ENCODE measurements at places on chromosomes 11 and 22.

GRCh38 chr11:131907371-131907770, 537.0 kb downstream of the NTM start:
- DNase-seq: no peak

- DNase-seq: no peak
Observed at GRCh38 chr11:1197886-1198560, 24.8 kb upstream of the MUC5B start.

- DNase-seq: no peak
Observed at GRCh38 chr11:100460426-100460825, 226.7 kb upstream of the ARHGAP42 start.

DNA sequence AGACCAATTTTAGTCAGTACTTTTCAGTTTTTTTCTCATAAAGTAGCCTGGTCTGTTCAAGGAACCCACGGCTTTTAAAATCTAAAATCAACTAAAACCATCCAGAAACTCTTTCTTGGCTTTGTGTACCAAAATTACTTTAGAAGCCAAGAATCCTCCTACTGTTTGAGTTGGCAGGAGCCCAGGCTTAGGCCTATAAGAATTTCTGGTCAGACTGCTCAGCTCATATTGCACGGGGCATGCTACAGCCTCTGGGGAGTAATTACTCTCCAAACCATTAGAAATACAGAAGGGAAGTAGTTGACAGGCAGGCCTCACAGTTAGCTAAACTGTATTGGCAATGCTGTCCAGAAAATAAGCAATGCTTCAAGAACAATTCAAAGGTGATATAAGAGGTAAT, 1862.9 kb upstream of the RAG2 start:
- no peak for DNase-seq

DNA sequence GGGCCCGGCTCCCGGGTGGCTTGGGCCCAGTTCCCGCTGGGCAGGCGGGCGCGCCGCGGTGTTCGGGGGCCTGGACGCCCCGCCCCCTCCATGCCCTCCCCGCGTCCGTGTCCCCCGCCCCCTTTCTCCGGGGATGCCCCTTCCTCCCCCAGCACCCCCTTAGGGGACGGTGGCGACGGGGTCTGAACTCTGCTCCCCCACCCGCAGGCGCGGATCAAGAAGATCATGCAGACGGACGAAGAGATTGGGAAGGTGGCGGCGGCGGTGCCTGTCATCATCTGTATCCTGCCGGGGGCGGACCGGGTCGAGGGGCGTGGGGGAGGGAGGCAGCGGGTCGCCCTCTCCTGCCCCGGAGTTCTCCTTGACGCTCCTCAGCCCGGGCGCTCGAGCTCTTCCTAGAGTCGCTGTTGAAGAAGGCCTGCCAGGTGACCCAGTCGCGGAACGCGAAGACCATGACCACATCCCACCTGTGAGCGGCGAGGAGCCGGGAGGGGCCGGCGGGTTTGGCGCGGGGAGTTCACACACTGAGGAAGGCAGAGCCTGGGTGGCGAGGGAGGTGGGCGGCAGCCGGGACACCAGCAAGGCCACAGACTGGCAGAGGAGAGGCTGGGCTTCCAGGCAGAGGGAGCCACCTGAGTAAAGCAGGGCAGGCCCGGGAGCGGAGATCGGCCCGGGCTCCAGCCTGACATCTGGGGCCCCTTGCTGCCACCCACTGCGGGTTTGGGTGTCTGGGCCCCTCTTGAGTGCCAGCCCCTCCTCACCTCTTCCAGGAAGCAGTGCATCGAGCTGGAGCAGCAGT, 546 bp downstream of the DRAP1 start:
- DNase-seq: peak; percentile 33

DNA sequence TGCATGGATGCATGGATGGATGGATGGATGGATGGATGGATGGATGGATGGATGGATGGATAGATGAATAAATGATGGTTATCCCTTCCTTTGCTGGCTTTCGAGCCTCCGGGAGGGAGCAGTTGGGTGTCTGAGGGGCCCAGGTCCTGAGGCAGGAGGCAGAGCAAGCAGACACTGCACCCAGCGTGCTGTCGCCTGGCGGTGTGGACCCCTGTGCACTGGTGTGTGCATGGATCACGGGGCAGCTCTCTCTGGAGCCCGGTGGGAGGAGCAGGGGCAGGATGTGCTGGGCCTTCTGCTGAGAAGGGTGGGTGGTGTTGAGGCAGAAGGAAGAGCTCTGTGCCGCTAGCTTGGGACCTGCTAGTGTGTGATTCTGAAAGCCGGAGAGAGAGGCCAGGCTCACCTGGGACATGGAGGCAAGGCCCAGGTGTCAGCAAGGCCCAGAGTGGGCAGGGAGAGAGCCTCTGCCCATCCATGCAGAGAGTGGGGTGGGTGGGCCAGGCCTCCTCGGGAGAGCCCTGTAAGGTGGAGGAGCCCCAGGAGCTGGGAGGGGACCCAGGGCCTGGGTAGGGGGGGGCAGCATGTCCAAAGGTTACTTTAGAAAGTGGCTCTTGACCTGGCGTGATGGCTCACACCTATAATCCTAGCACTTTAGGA, 254.4 kb downstream of the BRD1 start:
- DNase-seq: no peak

DNA sequence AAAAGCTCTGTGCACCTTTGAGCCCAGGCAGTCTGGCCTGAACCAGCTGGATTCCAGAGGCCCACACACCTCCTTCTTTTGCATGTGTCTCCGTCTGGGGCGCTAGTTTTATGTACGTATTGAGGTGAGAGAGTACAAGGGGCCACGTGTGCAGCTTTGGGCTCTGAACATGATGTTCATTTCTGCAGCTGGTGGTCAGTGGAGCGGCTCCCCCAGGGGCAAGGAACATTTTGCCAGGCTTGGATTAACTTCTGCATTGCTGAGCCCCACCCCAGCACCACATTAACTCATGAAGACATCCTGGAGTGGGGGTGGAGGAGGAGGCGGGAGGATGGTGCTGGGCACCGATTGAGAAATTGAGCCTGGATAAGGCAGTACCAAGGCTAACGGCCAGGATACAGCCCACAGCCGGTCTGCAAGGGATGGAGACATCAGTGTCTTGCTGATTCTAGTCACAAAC, 13.8 kb downstream of the USP2 start:
- no peak for DNase-seq

DNA sequence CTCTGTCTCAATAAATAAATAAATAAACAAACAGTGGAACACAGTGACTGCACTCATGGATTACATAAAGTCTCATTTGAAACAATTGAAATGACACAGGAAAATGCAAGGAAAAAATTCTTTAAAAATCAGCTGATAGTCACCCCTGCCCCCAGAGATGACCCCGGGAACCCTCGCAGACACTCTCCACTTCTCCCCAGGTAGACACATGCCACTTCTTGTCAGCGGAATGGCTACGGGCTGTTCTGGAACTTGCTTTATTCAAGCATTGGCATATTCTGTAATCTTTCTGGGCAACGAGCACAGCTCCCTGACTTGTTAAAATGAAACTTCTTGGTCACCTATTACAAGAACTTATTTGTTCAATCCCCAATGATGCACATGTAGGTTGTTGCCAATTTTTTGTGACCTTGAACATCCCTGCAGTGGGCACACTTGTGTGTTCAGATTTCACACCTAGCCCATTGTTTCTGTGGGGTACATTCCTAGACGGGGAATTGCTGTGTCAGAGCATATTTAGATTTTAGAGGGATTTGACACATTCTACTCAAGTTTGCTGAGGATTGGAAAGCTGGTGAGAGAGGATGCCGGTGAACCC, 32.8 kb downstream of the MYEOV start:
- DNase-seq: no peak

GRCh38 chr11:102882389-102883024, 7.7 kb upstream of the MMP12 start:
- no peak for DNase-seq

DNA sequence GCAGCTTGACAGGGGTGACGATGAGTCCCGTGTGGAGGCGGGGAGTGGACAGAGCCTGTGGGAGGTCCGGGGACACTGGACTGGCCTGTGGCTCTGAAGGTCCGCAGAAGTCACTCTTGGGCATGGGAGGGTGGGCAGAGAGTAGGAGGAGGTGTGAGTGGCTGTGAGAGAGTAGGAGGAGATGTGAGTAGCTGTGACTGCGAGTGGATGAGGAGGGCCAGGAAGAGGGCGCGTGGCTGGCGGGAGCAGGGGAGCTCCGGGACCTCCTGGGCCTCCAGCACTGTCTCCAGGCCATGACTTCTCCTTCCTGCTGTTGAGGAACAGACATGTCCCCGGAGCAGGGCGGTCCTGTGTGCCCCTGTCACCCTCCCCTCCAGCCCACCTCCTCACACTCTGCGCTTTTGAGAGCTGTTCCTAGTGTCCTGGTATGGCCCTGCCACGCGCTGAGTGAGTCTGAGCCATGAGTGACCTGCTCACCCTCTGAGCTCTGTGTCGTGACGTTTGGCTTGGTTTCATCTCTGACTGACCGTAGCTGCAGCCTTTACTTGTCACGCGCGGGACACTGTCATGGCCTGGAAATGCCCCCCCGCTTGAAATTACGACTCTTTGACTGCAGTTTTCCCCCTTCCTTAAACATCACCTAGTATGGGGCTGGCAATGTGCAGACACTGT, 391.5 kb downstream of the TBC1D22A start:
- no peak for DNase-seq

- no peak for DNase-seq
Observed at GRCh38 chr22:22161924-22162851, 82.4 kb upstream of the VPREB1 start.

- DNase-seq: no peak
Observed at GRCh38 chr11:71499546-71499945, 27.5 kb upstream of the KRTAP5-7 start.

- DNase-seq: no peak
Observed at GRCh38 chr11:63907063-63907462, 9.9 kb downstream of the RCOR2 start.

DNA sequence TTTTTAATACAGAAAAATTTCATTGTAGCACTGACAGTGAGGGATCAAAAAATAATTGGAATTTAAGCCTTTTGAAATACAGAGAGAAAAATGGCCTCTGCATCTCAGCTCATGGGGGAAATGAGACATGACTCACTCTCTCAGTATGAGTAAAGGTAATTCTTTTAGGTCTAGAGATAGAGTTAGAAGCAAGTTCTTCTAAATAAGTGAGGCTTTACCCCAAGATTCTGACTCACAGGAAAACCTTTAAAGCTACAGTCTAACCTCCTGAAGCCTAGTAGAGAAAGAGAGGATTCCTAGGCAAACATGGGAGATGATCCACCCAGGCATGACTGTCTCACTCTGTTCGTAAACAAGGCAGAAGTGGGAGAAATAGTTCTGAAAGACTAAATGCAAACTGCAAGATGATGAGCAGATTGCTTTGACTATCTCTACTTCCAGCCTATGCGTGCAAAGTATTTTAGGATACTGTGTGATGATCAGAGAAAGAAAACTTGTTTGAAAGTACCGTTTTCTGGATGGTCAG, 1003.3 kb upstream of the CCDC90B start:
- DNase-seq: peak; percentile 50

DNA sequence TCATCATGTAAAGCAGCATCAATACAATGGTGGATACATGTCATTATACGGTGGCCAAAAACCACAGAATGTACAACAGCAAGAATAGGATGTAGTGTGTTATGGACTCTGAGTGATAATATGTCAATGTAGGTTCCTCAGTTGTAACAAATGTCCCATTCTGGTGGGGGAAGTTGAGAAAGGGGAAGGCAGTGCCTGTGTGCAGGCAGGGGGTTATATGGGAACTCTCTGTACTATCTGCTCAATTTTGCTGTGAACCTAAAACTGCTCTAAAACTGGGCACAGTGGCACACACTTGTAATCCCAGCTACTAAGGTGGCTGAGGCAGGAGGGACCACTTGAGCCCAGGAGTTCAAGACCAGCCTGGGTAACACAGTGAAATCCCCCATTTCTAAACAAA, 5.9 kb downstream of the CHKA start:
- DNase-seq: no peak

DNA sequence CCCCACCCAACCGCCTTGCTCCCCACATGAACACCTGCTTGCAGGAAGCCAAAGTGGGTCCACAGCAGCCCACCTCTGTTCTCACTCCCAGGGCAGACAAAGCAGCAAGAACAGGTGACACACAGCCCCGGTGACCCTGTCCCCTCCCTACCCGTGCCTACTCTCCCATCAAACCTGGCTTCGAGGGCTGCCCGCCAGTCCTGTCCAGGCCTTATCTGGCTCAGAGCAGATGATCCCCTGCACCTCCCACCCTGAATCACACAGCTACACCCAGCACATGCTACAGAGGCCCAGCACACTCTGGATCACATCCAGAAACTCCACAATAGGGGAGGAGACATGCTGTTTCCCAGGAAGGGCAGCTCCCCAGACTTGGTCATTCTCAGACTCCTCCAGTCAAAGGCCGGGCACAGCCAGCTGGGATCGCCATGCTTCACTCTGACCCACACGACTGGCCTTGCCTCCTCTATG, 6.2 kb upstream of the RGL4 start:
- DNase-seq: no peak

- peak; percentile 17 for DNase-seq
Observed at GRCh38 chr22:37410174-37411055, 16.9 kb downstream of the ELFN2 start.

GRCh38 chr11:100354736-100355135, 332.4 kb upstream of the ARHGAP42 start:
- DNase-seq: no peak

DNA sequence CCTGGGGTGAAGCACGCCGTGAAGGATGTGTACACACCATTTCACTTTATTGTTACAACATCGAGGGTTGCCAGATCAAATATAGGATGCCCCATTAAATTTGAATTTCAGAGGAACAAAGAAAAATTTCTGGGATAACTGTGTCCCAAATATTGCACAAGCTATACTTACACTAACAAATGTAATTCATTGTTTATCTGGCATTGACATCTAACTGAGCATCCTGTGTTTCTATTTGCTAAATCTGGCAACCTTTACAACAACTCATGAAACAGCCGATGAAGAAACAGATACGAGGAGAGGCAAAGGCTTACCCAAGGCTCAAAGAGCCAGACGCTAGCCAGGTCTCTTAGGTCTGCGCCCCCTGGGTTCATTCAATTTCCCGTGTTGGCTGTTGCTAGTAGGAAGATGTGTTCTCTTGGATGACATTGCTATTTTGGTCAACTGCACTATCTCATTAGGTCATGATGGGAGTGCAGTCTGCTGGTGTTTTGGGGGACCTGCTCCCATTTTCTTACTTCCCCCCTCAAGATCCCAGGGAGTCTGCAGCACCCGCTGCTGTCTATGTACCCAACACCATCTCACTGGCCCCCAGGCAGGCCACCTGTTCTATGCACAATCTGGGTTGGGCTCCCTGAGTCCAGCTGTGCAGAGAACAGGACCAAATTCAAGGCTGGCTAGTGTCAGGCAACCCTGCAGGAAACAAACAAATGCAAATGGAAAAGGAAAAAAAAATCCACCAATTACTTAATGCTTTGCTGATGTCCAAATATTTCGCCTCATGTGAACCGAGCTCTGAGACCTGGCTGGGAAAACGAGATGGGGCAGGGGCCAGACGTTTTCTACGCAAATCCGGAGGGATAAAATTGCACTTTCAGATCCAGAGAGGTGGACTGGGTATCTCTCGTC, 560.9 kb downstream of the MIAT start:
- DNase-seq: no peak

All from head of caudate nucleus (tissue), 42 donors.